Gastroesophageal sphincter (tissue), 4 donors: ENCODE measurements at places on chromosomes 11 and 22. TPM values are rescaled to one million over a fixed set of nuclear protein-coding genes. Genes with fewer than 3 reads are reported as not detected.

GRCh38 chr22:25062386-25063085 lies 110.0 kb downstream of the KIAA1671 start:
- no peak for ATAC-seq

DNA sequence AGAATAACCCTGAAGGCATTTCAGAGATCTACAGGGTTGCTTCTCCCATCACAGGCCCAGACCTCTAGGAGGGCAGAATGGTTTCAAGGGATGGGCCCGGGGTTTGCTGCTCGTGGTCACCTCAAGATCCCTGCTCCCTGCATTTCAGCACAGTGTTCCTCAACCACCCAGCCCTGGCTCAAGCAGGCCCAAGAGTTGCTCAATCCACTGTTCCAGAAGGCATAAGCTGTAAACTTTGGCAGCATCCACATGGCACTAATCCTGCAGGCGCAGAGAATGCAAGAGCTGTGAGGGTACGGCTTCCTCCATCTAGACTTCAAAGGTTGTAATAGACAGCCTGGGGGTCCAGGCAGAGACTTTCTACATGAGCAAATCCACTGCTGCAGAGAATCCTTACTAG lies 225.0 kb upstream of the UBASH3B start:
- no peak for ATAC-seq

DNA sequence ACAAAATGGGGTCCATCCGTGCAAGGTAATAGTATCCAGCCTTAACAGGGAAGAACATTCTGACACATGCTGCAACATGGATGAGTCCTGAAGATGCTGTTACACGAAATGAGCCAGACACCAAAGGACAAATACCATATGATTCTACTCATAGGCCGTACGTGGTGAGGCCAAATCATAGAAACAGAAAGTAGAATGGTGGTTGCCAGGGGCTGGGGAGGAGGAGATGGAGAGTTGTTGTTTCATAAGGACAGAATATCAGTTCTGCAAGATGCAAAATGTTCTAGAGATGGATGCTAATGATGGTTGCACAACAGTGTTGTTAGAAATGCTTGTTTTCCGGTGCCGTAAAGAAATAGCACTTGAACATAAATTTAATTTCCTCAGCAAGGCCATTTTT lies 2.6 kb downstream of the TBX10 start:
- no peak for ATAC-seq

TTC28 gene
- total RNA-seq, result 53.3 TPM

GRCh38 chr11:106503901-106504300 lies 426.4 kb downstream of the AASDHPPT start:
- no peak for ATAC-seq
